ENCODE measurements at places on chromosomes 12 and 14.

DNA sequence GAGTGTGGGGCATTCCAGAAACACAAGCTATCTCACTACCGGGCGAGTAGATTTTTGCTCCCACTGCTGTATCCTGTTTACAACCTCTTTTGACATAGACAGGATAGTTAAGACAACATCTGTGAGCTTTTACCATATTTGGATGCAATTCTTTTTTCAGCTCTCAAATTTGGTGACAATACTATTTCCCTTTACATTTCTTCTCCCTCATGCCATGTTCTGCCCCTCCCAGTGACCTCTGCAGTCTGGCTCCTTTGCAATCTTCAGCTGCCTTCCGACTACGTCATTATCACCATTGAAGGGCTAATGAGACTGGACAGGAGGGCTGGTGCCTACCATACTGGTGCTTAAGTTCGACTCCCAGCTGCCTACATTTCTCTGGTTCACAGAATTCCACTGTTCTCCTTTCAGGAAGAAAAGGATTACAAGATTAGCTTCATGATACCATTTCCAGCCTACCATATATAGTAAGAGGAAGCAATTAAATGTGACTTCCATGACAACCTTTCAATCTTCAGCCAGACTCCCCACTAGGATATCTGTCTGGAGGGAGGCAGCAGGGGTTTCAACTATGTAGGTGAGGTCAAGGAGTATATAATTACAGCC is 251.6 kb downstream of the PHLDA1 start:
- DNase-seq = no peak

DNA sequence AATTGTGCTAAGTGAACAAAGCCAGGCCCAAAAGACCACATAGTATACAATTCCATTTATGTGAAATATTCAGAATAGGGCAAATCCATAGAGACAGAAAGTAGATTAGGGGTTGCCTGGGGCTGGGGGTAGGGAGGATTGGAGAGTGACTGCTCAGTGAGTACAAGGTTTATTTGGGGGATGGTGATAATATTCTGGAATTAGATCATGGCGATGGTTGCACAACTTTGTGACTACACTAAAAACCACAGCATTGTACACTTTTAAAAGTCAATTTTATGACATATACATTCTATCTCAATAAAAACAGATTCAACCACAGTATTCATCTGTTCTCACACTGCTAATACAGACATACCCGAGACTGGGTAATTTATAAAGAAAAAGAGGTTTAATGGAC is 68.7 kb upstream of the MAP1LC3B2 start:
- no peak for DNase-seq

GRCh38 chr12:89936631-89937030 is 228.0 kb upstream of the ATP2B1 start:
- no peak for DNase-seq

GRCh38 chr12:52667931-52668330 is 12.3 kb downstream of the KRT1 start:
- DNase-seq = no peak

DNA sequence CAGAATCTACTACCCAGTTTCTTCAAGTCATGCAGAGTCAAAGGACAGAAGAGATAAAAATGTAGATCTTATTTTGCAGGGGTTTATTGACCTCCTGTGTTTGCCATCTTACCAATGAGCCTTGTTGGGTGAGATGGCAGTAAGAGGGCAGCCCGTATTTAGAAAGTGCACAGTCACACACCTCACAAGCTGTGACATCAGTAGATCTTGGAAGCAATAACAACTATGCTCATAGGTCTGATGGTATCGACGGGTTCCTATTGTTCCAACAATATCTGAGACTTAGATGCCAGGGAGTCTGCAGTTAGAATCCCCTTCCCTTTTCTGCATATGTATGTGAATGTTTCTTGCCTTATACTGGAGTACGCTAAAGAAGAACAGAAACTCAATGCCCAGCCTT is 189.0 kb upstream of the DYRK2 start:
- DNase-seq = no peak

DNA sequence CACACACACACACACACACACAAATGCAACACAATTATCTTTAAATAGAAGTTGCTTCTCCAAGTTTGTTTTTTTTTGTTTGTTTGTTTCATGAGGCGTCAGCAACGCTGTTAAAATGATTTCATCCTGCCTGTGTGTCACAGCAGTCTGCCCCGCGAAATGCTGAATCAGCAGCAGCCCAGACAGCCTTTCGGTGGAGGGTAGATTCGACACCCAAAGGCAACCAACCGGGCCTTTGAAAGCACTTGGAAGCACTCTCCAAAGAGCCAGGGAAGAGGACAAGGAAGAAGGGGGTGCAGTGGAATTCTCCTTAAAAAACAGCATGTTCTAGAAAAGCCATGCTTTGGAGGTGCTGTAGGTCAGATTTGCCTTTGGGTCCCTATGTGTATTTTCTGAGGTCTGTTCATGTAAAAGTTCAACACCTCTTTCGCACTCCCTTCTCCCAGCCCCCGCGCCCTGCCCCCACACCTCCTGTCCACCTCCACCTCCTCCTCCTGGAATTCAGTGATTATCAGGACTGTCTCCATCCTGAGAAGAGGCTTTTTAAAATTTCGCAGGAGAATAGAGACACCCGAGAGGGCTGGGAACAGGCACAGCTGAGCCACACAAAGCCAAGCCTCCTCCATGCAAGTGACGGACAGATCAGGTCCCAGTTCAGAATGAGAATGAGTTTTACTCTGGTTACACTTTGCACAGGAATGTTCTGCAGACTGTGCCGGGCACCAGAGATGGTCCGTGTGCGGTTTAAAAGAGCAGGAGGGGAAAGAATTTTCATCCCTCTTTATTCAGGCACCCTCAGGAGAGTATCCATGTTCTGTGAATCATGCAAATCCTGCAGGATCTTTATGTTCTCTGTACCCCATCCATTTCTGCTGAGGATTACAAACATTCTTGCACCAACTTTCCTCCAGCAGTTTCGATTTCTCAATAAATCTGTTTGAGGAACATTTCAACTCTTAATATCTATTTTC is 177.9 kb downstream of the ETV6 start:
- DNase-seq = no peak

- no peak for DNase-seq
These were observed 237.9 kb downstream of the PAWR start for GRCh38 chr12:79452906-79453305.

DNA sequence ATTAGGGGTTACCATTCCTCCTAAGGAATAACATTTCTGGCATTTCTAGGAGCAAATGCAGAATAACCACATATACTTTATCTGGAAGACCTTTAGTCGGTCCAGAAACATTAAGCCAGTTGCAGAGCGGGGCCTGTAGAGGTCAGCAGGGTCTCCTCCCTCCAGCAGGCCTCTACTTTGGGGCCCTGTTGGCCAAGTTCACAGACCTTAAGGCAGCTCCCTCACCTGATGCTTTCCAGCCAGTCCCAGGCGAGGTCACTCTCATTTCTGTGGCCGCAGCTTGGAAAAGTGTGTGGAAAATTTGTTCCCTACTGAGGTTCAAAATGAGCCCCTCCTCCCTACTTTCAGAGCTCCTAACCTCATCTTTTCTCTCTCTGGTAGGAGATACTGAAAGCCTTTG is 74.1 kb downstream of the ESR2 start:
- no peak for DNase-seq

- DNase-seq = no peak
These were observed 12.9 kb downstream of the P2RX4 start for GRCh38 chr12:121222847-121223246.

GRCh38 chr12:105983622-105984320 is 155.0 kb downstream of the NUAK1 start:
- DNase-seq = no peak
